ENCODE measurements at places on chromosomes 11 and 22. TPM values are rescaled to one million over a fixed set of nuclear protein-coding genes. Genes with fewer than 3 reads are reported as not detected.

DNA sequence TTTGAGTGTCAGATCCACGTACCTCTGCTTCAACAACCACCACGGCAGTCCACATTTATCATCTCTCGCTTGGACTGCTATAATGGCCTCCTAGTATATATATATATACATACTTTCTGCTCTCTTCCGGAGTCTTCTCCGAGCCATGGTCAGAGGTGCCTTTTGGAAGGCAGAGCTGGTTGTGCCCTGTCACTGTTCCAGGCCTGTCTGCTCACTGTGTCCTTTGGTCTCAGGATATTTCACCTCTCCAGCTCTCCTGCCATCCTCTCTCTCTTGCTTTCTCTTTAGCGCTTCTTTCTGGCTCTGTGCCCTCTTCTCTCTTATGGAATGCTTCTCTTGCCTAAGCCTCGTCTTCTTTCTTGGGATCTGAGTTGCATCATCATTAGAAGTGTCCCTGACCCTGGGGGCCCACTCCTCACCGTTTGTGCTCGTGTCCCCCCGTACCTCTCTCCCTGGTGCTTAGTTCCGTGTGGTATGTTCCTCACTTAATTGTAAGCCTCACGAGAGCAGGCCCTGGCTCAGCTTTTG, 86.1 kb upstream of the RASSF10 start:
- no peak for DNase-seq
- no peaks in the 10 kb centered on the region for H3K27me3 ChIP-seq
- H3K27ac ChIP-seq = no peak overlapping the region
- H3K4me1 ChIP-seq = no peaks in the 10 kb centered on the region
- H3K4me3 ChIP-seq = no peak overlapping the region
- H3K36me3 ChIP-seq = no peaks in the 10 kb centered on the region

DRAP1 gene
- 111 TPM for total RNA-seq

DNA sequence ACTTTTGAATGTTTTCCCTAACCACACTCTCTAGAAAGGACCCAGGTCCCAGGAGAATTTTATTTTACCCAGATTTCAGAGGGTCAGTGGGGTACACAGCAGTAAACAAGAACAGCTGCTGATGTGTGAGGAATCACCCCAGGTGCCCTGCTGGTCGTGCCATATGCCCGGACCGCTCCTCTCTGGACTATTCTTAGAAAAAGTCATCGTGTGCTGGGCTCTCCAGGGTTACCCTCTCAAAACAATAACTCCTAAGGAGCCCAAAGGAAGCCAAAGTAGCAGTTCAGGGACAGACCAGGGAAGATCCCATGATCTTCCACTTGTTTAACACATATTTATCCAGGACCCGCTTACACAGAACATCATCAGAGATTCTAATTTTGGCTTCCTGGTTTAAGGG, 29.7 kb downstream of the LRP4 start:
- H3K4me1 ChIP-seq = peaks cover 6% of the 10 kb centered on the region
- no peaks in the 10 kb centered on the region for H3K27me3 ChIP-seq
- DNase-seq = no peak
- no peaks in the 10 kb centered on the region for H3K36me3 ChIP-seq
- no peak overlapping the region for H3K4me3 ChIP-seq
- no peak overlapping the region for H3K27ac ChIP-seq

INPP5J gene
- 18.3 TPM for total RNA-seq

- H3K36me3 ChIP-seq = no peaks in the 10 kb centered on the region
- H3K27me3 ChIP-seq = no peaks in the 10 kb centered on the region
- H3K4me1 ChIP-seq = no peaks in the 10 kb centered on the region
- H3K27ac ChIP-seq = no peak overlapping the region
Observed at GRCh38 chr11:15199693-15200092, 85.0 kb downstream of the INSC start.

DNA sequence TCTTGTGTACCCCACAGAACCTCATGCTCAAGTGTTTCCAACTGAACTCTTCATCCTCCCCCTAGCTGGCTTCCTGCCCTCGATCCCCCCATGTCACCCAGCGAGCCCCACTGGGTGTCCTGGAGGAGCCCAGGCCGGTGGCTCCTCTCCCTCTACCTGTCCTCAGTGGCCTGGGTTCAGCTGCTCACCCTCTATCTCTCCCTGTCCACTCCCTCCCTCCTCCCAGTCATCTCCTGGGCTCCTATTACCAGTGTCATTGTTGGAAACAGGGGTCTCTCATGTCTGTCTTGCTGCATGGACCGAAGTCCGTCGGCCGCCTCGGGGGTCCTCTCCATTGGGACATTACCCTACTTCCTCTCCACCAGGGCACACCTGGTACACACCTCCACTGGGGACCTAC, 12.9 kb upstream of the MPPED1 start:
- H3K27ac ChIP-seq = no peak overlapping the region
- no peak overlapping the region for H3K4me3 ChIP-seq
- no peaks in the 10 kb centered on the region for H3K27me3 ChIP-seq
- H3K36me3 ChIP-seq = no peaks in the 10 kb centered on the region
- no peaks in the 10 kb centered on the region for H3K4me1 ChIP-seq
- no peak for DNase-seq

MRPL17 gene
- 67.3 TPM for total RNA-seq

RCE1 gene
- total RNA-seq = 20.4 TPM

GRCh38 chr11:105862736-105863367, 159.2 kb downstream of the MSANTD4 start:
- H3K36me3 ChIP-seq = no peaks in the 10 kb centered on the region
- H3K27me3 ChIP-seq = no peaks in the 10 kb centered on the region
- peak; percentile 90 for DNase-seq
- no peaks in the 10 kb centered on the region for H3K4me1 ChIP-seq
- no peak overlapping the region for H3K4me3 ChIP-seq

- peak; percentile 95 for DNase-seq
- H3K27ac ChIP-seq = peak overlapping the region; percentile 63
- peaks cover 20% of the 10 kb centered on the region for H3K36me3 ChIP-seq
- peak overlapping the region; percentile 0 for H3K4me3 ChIP-seq
Observed at GRCh38 chr11:111697933-111698371, 68.2 kb downstream of the PPP2R1B start.

APOA5 gene
- total RNA-seq = not detected

DNA sequence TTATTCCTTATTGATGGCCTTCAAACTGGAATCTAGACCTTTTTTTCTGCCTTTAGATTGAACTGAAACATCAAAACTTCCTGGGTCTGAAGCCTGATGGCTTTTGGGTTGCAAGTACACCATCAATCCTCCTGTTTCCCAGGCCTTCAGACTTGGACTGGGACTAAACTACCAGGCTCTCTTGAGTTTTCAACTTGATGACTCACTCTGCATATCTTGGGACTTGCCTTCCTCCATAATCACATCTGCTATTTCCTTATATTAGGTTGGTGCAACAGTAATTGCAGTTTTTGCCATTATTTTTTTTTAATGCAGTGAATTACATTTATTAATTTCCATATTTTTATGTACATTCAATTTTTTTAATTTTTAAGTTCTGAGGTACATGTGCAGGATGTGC, 7.0 kb downstream of the OR51B5 start:
- H3K4me1 ChIP-seq = no peaks in the 10 kb centered on the region
- H3K4me3 ChIP-seq = no peak overlapping the region
- no peak overlapping the region for H3K27ac ChIP-seq
- DNase-seq = no peak
- H3K36me3 ChIP-seq = no peaks in the 10 kb centered on the region
- H3K27me3 ChIP-seq = no peaks in the 10 kb centered on the region

E2F8 gene
- 4.1 TPM for total RNA-seq

CDC45 gene
- total RNA-seq = 28.1 TPM

DNA sequence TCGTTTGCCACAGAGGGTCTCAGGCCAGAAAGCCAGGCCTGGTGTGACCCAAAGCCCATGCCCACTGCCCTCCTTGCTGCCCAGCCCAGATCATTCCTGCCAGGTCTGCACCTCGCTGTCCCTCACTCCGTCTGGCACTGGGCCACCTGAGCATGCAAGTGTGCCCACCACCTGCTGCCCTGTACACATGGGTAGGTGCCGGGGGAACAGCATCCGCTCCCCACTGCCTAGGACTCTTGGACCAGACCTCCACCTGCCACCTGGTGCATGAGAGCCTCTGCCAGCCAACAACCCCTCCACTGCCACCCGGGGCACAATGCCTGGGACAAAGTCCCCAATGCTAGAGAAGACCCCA, 12.5 kb downstream of the MGAT3 start:
- no peaks in the 10 kb centered on the region for H3K27me3 ChIP-seq
- H3K36me3 ChIP-seq = no peaks in the 10 kb centered on the region
- H3K4me3 ChIP-seq = peak overlapping the region; percentile 49
- peaks cover 99% of the 10 kb centered on the region for H3K4me1 ChIP-seq
- no peak for DNase-seq
- H3K27ac ChIP-seq = peak overlapping the region; percentile 99

DNA sequence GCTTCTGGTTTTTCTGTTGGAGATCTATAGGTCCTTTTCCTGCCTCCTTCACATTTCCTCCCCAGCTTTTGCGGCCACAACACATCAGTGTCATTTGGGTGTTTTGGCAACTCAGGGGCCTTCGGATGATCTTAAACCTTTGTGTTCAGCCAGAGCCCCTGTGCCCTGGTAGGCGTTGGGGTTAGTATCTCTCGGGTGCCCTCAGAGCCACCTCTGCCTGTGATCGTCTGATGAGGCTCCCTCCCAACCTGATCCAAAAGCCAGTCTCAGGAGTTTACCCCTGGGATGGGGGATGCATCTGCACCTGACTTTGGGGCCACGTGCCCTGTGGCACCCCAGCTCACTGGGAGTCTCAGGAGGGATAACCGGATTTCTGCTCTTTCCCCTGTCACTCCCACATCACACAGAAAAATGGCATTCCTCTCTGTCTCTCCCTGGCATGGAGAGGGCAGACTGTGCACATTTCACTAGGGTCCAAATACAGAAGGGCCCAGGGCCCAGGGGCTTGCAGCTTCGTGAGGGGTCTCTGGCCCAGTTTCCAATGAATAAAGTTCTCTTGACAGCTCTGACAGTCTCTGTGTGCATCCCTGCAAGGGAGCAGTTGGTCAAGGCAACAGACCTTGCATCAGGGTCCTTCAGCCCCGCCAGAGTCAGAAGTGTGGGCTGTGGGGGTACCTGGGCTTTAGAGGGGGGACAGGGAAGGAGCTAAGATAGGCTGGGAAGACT, 2.6 kb downstream of the RNF26 start:
- no peak for DNase-seq
- H3K4me1 ChIP-seq = peaks cover 21% of the 10 kb centered on the region
- no peaks in the 10 kb centered on the region for H3K36me3 ChIP-seq

CAPRIN1 gene
- total RNA-seq = 234 TPM

TTC36 gene
- not detected for total RNA-seq

OR10D3 gene
- not detected for total RNA-seq

MED19 gene
- total RNA-seq = 12.5 TPM

MEI1 gene
- 4.9 TPM for total RNA-seq

GRCh38 chr22:21753374-21754111, 17.9 kb upstream of the YPEL1 start:
- DNase-seq = no peak
- no peak overlapping the region for H3K4me3 ChIP-seq
- no peak overlapping the region for H3K27ac ChIP-seq
- H3K27me3 ChIP-seq = no peaks in the 10 kb centered on the region
- H3K36me3 ChIP-seq = no peaks in the 10 kb centered on the region

DNA sequence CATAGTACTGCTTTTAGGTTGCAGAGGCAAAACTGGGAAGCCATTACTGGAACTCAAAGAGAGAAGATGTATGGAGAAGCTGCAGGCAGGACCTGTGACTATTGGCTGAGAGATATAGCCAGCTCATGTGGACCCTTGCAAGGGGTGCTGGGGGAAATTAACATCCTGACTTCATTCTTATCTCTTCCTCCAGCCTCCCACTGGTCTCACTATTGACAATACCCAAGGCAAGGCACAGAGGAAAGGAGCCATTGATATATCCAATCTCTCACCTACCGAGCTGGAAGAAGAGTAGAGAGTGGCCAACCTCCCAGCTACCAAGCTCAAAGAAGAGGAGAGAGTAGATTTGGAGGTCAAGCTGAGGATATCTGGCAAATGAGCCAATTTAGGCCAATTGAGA, 36.8 kb upstream of the ZBED5 start:
- H3K27ac ChIP-seq = no peak overlapping the region
- no peak for DNase-seq
- H3K36me3 ChIP-seq = no peaks in the 10 kb centered on the region
- no peaks in the 10 kb centered on the region for H3K4me1 ChIP-seq
- no peaks in the 10 kb centered on the region for H3K27me3 ChIP-seq
- no peak overlapping the region for H3K4me3 ChIP-seq

KCNQ1OT1 gene
- 3.0 TPM for total RNA-seq

C11orf97 gene
- total RNA-seq = not detected

- no peaks in the 10 kb centered on the region for H3K36me3 ChIP-seq
- no peak overlapping the region for H3K27ac ChIP-seq
- no peaks in the 10 kb centered on the region for H3K27me3 ChIP-seq
- no peak overlapping the region for H3K4me3 ChIP-seq
- no peaks in the 10 kb centered on the region for H3K4me1 ChIP-seq
Observed at GRCh38 chr11:80529726-80530125, 1088.9 kb upstream of the TENM4 start.

- no peak overlapping the region for H3K27ac ChIP-seq
- H3K36me3 ChIP-seq = no peaks in the 10 kb centered on the region
- no peaks in the 10 kb centered on the region for H3K27me3 ChIP-seq
- H3K4me3 ChIP-seq = no peak overlapping the region
Observed at GRCh38 chr11:7422544-7423331, 62.6 kb upstream of the OLFML1 start.

DNA sequence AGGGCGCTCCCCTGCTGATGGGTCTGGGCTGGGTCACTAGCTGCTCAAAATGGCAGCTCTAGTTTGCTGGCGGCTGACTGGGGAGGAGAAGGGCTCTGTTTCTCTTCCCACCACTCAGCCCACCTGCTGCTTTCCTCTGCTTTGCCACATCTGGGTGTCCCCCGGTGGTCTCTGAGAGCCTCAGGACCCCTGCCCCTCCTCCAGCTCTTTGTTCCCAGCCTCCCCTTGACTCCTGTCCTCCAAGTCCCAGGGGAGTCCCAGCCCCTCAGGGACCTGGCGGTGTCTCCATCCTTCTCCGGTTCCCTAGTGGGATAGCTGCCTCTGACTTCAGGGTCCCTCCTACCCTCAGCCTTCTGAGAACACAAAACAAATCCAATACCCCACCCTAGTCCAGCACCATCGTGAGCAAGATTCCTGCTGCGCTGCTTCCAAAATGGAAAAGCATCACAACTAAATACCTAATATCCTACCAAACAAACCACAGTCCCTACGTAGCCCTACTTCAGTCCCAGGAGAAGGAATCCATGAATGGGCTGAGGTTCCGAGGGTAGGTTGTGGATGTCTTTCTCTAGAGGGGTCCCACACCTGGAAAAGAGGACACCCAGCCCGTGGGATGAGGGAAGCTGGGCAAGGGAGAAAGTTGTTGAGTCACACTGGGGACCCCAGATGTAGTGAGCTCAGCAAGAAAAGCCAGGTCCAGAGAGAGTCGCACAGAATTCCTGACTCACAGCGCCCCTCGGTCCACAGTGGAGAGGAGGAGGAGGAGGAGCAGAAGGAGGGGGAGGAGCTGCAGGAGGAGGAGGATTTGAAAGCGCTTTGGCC, 45.0 kb upstream of the NNMT start:
- no peak for DNase-seq
- H3K27me3 ChIP-seq = no peaks in the 10 kb centered on the region
- H3K27ac ChIP-seq = no peak overlapping the region

BTBD10 gene
- total RNA-seq = 58.0 TPM

OR4A16 gene
- total RNA-seq = not detected

RAPSN gene
- 0.52 TPM for total RNA-seq

All from Karpas-422 (cell line).